Muscle of back (tissue), 13 donors: ENCODE measurements at places on chromosomes 5 and 9. TPM values are rescaled to one million over a fixed set of nuclear protein-coding genes. Genes with fewer than 3 reads are reported as not detected.

DNA sequence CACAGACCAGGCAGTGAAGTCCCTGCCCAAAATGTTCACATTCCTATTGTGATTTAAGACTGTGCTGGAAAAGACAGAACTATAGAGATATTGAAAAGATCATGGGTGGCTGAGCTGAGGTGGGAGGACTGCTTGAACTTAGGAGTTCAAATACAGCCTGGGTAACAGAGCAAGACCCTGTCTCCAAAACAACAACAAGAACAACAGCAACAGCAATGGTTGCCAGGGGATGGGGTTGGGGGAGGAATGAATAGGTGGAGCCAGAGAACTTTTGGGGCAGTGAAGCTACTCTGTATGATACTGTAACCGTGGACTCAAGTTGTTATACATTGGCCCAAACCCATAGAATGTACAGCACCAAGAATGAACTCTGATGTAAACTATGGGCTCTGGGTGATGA is 88.2 kb downstream of the DCP2 start:
- DNase-seq = no peak

- DNase-seq = no peak
Observed at GRCh38 chr5:122321921-122322320, 9.9 kb downstream of the SNCAIP start.

DNA sequence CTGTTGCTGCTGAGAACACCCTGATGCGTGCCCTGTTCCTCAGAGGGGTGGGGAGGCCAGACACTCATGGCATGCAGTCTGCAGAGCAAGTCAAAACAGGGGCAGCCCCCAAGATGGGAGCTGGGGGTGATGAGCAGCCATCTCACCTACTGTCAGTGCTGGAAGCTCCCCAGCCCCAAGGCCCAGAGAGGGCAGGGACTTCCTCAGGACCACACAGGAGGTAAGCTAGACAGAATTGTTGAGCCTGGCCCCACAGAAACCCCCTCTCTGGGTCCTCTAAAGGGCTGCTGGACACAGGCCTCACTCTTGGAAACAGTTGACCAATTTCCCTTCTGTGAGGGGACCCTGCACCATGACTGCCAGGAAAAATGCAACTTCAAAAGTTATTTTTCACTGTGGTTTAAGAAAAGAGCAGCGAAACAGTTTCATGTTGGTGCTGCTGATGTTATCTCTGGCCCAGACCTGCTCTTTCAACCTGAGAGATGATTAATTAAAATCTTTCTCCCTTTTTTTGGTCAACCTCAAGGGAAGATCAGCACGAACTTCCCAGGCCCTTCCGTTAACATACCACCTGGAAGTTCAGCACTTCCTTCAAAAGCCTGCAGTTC is 9.6 kb downstream of the CSF2 start:
- no peak for DNase-seq

DNA sequence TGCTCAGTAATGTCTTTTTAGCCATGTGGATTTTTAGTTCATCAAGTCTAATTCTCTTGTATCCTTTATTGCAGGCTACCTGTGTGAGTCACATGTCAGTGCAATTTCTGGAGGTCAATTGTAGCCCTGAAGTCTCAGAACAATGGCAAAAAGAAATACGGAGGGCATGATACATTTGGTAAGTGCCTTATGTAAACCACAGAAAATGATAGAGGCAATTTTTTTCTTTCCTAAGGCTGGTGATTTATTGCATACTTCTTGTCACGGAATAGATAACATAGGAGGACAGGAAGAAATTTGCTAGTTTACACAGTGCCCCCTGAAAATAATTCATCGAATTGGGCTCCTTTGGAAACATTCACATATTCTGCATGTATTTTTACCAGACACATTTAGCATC is 235.9 kb downstream of the DMRTA1 start:
- DNase-seq = no peak

DNA sequence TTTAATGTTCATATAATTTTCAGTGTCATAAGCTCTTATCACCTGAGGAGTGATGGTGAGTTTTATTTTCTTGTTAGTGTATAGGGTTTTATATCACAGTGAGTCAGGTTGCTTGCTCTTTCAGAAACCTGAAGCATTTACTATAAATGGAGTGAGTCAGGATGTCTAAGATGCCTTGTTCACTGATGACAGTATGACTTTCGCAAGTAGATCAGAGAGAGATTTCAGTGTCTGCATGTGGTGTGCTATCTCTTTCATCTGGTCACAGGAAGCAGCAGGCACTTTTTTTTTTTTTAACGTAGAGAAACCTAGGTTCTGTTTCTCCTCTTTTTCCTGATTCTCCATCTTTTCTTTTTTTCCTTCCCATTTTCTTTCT is 237.1 kb downstream of the DMRTA1 start:
- no peak for DNase-seq

DNA sequence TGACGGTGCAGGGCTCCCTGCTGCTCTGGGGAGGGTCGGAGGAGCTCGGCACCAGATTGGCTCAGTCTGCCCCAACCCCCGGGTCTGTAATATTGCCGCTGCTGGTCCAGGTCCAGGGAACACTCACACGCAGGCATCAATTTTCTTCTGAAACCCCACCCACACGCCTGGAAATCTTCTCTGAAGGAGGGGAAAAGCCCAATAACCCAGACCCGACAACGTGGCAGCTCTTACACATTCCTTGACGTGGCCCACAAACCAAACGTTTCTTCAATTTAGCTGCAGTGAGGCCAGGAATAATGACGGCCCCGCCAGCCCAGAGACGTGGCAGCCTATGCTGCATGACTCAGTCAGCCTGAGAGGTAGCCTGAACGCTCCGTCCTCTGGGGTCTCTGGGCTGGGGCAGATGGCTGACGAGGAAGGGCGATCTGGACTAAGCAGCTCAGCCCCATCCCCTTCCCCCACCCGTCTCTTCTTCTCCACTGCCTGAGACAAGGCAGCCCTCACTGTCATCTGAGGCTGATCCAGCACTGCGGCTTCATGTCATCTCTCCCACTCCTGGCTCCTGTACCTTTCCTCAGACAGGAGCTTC is 9.9 kb upstream of the SPARC start:
- peak; percentile 99 for DNase-seq

- DNase-seq = no peak
Observed at GRCh38 chr5:65736011-65736410, 14.0 kb downstream of the NLN start.

- DNase-seq = no peak
Observed at GRCh38 chr9:27491154-27491553, 32.9 kb upstream of the IFNK start.

SPEF2 gene
- 7.9 TPM for polyA plus RNA-seq

PCDHA9 gene
- polyA plus RNA-seq = 0.04 TPM

F2R gene
- 22.8 TPM for polyA plus RNA-seq

ARL14EPL gene
- polyA plus RNA-seq = not detected

TPPP gene
- polyA plus RNA-seq = 7.5 TPM

ANKRD34B gene
- polyA plus RNA-seq = 0.08 TPM

PCDHGA9 gene
- polyA plus RNA-seq = 5.3 TPM

PCDHA1 gene
- 0.07 TPM for polyA plus RNA-seq
